ENCODE measurements at places on chromosomes 13 and 19.

DNA sequence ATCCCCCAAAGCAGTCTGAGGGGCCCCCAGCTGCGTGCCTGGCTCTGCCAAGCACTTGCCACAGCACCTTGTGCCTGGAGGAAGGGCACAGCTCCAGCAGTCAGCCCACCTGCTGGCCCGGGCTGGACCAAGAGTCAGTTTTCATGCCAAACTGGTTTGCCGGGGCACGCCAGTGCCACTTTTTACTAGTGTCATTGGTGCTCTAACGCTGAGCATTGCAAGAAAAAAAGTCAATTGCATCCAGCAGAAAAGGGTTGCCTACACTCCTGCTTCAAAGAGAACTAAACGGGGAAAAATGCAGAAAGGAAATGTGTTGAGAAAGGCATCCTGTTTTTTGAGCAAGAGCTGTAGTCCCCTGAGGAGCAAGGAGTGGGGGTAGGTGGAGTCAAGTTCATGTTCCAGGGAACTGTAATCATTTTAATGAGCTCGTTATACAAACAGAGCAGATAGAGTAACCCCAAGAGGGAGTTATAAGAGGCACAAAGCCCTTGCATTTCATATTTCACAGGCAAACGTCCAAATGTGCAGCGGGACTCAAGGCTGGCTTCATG is 68.4 kb downstream of the F2RL3 start:
- 0 out of 2 replicates have a peak, but pooled peaks cover 9% of the 10 kb centered on the region for H3K36me3 ChIP-seq
- no peak for DNase-seq
- no peak overlapping the region for H3K4me3 ChIP-seq
- H3K27ac ChIP-seq: no peak overlapping the region

- no peak for DNase-seq
- no peaks in the 10 kb centered on the region for H3K36me3 ChIP-seq
These were observed 20.7 kb downstream of the VSTM1 start for GRCh38 chr19:54042989-54043388.

DNA sequence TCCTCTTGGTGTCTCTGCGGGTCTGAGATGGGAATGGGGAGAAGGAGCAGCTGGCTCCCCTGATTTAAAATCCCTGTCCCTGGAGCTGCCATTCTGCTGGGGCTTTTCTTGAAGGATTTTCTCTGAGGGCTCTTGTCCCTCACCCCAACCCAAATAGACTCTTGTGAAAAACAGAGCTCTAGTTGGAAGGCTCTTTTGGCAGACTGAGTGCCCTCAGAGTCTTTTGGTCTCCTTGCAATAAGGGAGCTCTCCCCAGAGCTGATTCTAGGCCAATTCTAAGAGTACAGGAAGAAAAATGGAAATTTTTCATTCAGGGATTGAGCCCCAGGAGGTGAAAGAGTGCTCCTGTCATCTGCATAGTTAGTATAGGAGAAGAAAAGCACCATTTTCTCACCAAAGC is 238.3 kb downstream of the COG6 start:
- no peak for DNase-seq
- H3K27me3 ChIP-seq: no peaks in the 10 kb centered on the region
- H3K4me1 ChIP-seq: no peaks in the 10 kb centered on the region
- H3K4me3 ChIP-seq: no peak overlapping the region
- no peak overlapping the region for H3K27ac ChIP-seq
- no peaks in the 10 kb centered on the region for H3K36me3 ChIP-seq

GRCh38 chr19:703651-704446 is 4.9 kb upstream of the PALM start:
- no peak overlapping the region for H3K27ac ChIP-seq
- no peaks in the 10 kb centered on the region for H3K4me1 ChIP-seq
- no peaks in the 10 kb centered on the region for H3K36me3 ChIP-seq
- no peaks in the 10 kb centered on the region for H3K27me3 ChIP-seq

DNA sequence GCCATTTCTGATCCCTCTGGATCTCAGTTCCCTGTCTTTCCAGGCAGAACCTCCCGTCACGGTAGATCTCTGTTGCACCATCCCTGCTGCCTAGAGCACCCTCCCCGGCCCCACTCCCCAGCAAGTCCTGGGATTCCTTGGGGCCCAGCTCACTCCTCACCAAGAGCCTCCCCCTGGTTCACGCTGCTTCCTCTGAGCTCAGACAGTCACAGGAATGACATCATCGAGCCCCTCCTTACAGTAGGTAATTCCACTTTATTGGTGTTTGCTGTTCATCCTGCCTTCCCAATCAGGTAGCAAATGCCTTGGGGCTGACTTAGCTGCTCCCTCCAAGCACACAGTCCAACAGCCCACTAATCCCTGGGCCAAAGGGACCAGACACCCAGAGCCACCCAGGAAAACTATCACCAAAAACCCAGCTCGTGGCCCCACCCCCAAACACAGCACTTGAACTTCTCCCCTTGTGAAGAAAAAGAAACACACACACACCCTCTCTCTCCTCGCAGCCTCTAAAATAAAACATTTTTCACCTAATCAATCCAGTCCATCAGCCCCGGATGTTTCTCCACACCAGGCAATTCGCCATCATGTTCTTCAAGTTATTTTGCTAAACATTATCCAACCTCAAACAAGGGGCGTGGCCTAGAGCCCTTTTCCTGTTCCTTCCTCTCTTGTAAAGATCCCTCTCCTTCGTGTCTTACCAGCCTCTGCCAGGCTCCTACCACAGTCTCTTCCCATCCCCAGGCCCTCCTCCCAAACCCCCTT is 2.5 kb downstream of the NAPA start:
- no peak overlapping the region for H3K27ac ChIP-seq
- H3K4me1 ChIP-seq: peaks cover 9% of the 10 kb centered on the region
- H3K36me3 ChIP-seq: no peaks in the 10 kb centered on the region
- no peak overlapping the region for H3K4me3 ChIP-seq
- DNase-seq: no peak

- H3K27me3 ChIP-seq: peaks cover 100% of the 10 kb centered on the region
- H3K36me3 ChIP-seq: no peaks in the 10 kb centered on the region
- H3K4me3 ChIP-seq: peak overlapping the region; percentile 57
- DNase-seq: peak; percentile 87
- no peak overlapping the region for H3K27ac ChIP-seq
These were observed 9.5 kb downstream of the POU4F1 start for GRCh38 chr13:78593652-78594455.

DNA sequence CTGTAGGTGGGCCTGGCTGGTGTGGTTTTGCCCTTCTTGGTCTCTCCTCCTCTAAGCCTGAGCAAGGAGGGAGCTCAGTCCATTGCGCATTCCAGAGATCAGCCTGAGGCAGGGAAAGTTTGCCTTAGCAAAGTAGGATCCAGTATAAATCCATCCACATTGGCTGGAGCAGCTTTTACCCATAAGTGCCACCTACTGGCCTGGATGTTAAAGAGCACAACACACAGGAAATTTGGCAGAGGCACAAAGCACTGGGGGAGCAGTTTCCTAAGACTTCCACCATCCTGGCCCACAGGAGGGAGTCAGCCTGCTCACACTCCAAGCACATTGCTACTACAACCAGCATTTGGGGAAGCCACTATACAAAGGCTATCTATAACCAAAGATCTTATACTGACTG is 1124.2 kb downstream of the SLITRK1 start:
- DNase-seq: peak; percentile 83
- no peak overlapping the region for H3K27ac ChIP-seq
- no peak overlapping the region for H3K4me3 ChIP-seq
- no peaks in the 10 kb centered on the region for H3K27me3 ChIP-seq
- H3K4me1 ChIP-seq: no peaks in the 10 kb centered on the region

- DNase-seq: peak; percentile 69
- peak within 1 kb of the TSS; percentile 77 for H3K4me3 ChIP-seq
- no peaks in the 10 kb centered on the region for H3K36me3 ChIP-seq
- peaks cover 8% of the 10 kb centered on the region for H3K27me3 ChIP-seq
These were observed at the start of gene COX7A1 for GRCh38 chr19:36152352-36153091. Gene COX7A1 (minus strand): TSS chr19:36152447. CDS start chr19:36152407, 40 bp downstream.

GRCh38 chr19:18478545-18479311 is 40.8 kb upstream of the ISYNA1 start:
- H3K27ac ChIP-seq: no peak overlapping the region
- no peaks in the 10 kb centered on the region for H3K27me3 ChIP-seq
- H3K4me1 ChIP-seq: no peaks in the 10 kb centered on the region
- no peaks in the 10 kb centered on the region for H3K36me3 ChIP-seq

GRCh38 chr19:8320564-8321066 is 560 bp downstream of the NDUFA7 start:
- H3K27ac ChIP-seq: peak overlapping the region; percentile 98
- no peaks in the 10 kb centered on the region for H3K27me3 ChIP-seq
- H3K4me1 ChIP-seq: peaks cover 24% of the 10 kb centered on the region

GRCh38 chr13:35347679-35348205 is 128.7 kb downstream of the MAB21L1 start:
- H3K36me3 ChIP-seq: no peaks in the 10 kb centered on the region
- H3K4me3 ChIP-seq: no peak overlapping the region
- DNase-seq: peak; percentile 2
- H3K27me3 ChIP-seq: no peaks in the 10 kb centered on the region

DNA sequence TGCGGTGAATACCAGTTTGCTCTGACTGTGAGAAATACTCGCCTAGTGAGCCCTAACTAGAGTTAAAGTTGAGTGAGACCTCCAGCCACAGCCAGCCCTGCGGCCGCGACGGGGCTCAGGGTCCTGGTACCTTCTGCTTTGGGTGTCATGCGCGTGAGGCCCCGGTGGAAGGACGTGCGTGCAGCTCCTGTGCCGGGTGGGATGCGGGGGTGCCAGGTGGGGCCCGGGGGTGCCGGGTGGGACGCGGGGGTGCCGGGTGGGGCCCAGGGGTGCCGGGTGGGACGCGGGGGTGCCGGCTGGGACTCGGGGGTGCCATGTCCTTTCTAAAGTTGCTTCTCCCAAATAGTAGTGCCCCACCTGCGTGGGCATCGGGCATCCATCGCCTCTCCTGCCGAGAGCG is 8.5 kb upstream of the TMPRSS9 start:
- no peaks in the 10 kb centered on the region for H3K4me1 ChIP-seq
- DNase-seq: no peak
- H3K36me3 ChIP-seq: no peaks in the 10 kb centered on the region
- no peaks in the 10 kb centered on the region for H3K27me3 ChIP-seq
- H3K27ac ChIP-seq: no peak overlapping the region

GRCh38 chr13:107043021-107043956 is 475.4 kb upstream of the ARGLU1 start:
- H3K27me3 ChIP-seq: no peaks in the 10 kb centered on the region
- H3K36me3 ChIP-seq: no peaks in the 10 kb centered on the region
- H3K4me1 ChIP-seq: no peaks in the 10 kb centered on the region
- no peak for DNase-seq
